CD4-positive, alpha-beta T cell (primary cell): ENCODE measurements at places on chromosomes 11 and 22. TPM values are rescaled to one million over a fixed set of nuclear protein-coding genes. Genes with fewer than 3 reads are reported as not detected.

Gene MMP8
- total RNA-seq: not detected

Gene RFPL2
- 0.30 TPM for total RNA-seq

Gene BLID
- not detected for total RNA-seq

Gene MAML2
- 59.8 TPM for total RNA-seq

DNA sequence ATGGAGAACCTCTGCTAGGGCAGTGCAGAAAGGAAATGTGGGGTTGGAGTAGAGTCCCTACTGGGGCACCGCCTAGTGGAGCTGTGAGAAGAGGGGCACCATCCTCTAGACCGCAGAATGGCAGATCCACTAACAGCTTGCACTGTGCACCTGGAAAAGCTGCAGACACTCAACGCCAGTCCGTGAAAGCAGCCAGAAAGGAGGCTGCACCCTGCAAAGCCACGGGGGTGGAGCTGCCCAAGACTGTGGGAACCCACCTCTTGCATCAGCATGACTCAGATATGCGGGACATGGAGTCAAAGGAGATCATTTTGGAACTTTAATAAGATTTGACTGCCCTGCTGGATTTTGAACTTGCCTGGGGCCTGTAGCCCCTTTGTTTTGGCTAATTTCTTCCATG lies 8.7 kb downstream of the TSKU start:
- H3K4me3 ChIP-seq: no peak overlapping the region
- no peak for DNase-seq
- H3K27me3 ChIP-seq: peaks cover 8% of the 10 kb centered on the region
- no peak overlapping the region for H3K27ac ChIP-seq
- no peaks in the 10 kb centered on the region for H3K4me1 ChIP-seq
- no peaks in the 10 kb centered on the region for H3K36me3 ChIP-seq

- H3K4me1 ChIP-seq: peaks cover 21% of the 10 kb centered on the region
- no peak for DNase-seq
- no peak overlapping the region for H3K27ac ChIP-seq
Observed at GRCh38 chr22:22772396-22772795, 115.2 kb upstream of the IGLL5 start.

DNA sequence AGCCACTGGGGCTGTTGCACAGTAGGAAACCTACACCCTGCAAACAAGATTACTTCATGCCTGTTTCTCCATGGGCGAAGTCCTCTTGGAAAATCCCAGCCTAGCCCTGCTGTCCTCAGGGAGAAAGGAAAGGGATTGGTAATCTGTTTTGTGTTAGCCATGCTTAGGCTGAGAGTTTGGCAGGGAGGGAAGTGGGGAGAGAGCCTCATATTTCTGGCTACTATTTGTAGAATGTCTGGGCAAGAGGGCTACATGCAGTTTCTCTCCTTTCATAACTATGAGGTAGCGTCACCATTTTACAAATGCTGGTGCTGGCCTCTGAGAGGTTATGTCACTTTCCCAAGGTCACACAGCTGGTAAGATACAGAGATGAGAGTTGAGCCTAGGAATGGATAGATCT lies 737 bp upstream of the MFRP start:
- no peak overlapping the region for H3K4me3 ChIP-seq
- H3K27ac ChIP-seq: no peak overlapping the region
- DNase-seq: no peak
- peaks cover 14% of the 10 kb centered on the region for H3K27me3 ChIP-seq

DNA sequence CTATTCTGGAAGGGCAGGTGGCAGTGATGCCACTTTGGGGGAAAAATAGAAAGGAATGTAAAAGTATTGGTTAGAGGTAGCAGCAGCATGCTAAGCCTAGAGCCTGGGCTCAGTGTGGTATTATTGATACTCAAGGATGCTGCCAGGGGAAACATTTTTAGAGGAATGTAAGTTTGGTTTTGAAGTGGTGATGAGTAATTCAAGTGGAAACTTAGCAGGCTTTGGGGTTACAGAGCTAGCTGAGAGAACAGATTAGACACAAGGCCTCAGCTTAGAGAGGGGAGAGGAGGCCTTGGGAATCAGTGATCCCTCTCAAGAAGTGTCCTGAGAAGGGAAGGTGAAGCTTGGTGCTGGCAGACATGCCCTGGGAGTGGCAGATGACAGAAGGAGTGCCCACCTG lies 32.9 kb upstream of the DDI1 start:
- DNase-seq: no peak
- no peak overlapping the region for H3K27ac ChIP-seq
- no peaks in the 10 kb centered on the region for H3K36me3 ChIP-seq

- peak overlapping the region; percentile 29 for H3K4me3 ChIP-seq
- peaks cover 10% of the 10 kb centered on the region for H3K36me3 ChIP-seq
- H3K27me3 ChIP-seq: no peaks in the 10 kb centered on the region
- H3K4me1 ChIP-seq: peaks cover 48% of the 10 kb centered on the region
Observed at GRCh38 chr22:42202048-42202447, 68.4 kb downstream of the TCF20 start.

DNA sequence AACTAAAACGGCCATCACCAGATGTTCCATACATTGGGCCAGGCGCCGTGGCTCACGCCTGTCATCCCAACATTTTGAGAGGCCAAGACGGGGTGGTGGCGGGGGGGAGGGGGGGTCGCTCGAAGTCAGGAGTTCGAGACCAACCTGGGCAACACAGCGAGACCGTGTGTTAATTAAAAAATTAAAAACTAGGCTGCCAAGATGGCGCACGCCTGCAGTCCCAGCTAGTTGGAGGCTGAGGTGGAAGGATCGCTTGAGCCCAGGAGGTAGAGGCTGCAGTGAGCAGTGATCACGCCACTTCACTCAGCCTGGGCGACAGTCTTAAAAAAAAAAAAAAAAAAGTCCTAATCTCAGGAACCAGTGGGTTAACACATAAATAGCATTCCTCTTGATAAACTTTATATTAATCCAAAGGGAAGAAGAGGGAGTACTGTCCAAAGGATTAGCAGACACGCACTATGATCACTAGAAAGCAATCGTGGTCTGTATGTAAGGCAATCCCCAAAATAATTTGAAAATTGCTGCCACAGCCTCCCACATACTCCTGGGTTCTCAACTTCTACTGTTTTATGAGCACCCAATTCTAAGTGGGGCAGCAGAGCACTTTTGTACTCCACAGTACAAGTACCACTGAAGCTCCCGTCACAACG lies 604 bp downstream of the PUS3 start:
- DNase-seq: no peak
- peaks cover 29% of the 10 kb centered on the region for H3K4me1 ChIP-seq
- peak overlapping the region; percentile 86 for H3K4me3 ChIP-seq
- peaks cover 27% of the 10 kb centered on the region for H3K27me3 ChIP-seq
- peaks cover 19% of the 10 kb centered on the region for H3K36me3 ChIP-seq
- peak overlapping the region; percentile 55 for H3K27ac ChIP-seq

GRCh38 chr22:24208012-24208749 lies 26.9 kb downstream of the SUSD2 start:
- no peaks in the 10 kb centered on the region for H3K27me3 ChIP-seq
- no peak overlapping the region for H3K4me3 ChIP-seq
- peak; percentile 67 for DNase-seq
- no peaks in the 10 kb centered on the region for H3K36me3 ChIP-seq
- H3K27ac ChIP-seq: no peak overlapping the region
- peaks cover 15% of the 10 kb centered on the region for H3K4me1 ChIP-seq

GRCh38 chr22:35719212-35719875 lies 1.7 kb downstream of the APOL5 start:
- no peaks in the 10 kb centered on the region for H3K4me1 ChIP-seq
- no peaks in the 10 kb centered on the region for H3K27me3 ChIP-seq
- no peaks in the 10 kb centered on the region for H3K36me3 ChIP-seq
- DNase-seq: no peak
- H3K4me3 ChIP-seq: no peak overlapping the region
- no peak overlapping the region for H3K27ac ChIP-seq

DNA sequence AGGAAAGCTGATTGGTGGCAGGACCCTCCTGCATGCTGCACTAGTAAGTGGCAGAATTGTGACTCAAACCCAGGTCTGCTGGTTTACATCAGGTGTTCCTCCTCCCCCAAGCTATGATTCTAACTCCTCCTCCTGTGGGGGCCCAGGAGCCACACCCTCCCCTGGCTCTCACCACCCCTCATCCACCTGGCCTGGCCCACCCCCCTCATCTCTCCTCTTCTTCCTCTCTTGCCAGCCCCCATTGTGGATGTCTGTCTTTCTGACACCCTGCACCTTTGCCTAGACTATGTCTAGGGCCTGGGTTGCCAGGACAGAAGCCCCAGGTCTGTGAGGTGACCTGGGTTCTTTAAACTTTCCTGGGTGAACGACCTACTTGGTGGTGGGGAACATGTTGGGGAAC lies 59.9 kb downstream of the GRIK4 start:
- H3K27me3 ChIP-seq: peaks cover 2% of the 10 kb centered on the region
- DNase-seq: no peak
- H3K36me3 ChIP-seq: no peaks in the 10 kb centered on the region
- no peak overlapping the region for H3K27ac ChIP-seq
- no peak overlapping the region for H3K4me3 ChIP-seq
